ENCODE measurements at places on chromosomes 4 and X.

DNA sequence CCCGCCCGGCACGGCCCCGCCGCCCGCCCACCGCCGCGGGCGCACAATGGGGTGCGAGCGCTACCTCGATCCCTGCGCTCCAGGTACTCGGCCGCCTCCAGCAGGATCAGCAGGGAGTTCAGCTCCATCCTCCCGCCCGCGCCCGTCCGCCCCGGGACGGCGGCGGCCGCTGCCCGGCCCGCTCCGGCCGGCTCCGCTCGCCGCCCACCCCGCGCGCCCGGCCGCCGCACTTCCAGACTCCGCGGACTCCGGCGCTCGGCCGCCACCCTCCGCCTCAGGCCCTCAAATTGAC lies at the start of gene MXD4:
Gene MXD4, minus strand, starts transcription at position 257 of the 292 bp plus-strand sequence. Its CDS starts 129 bp downstream, at position 128.
- no peak for DNase-seq

GRCh38 chr4:102399021-102399420 lies 53.7 kb upstream of the SLC39A8 start:
- DNase-seq: no peak

DNA sequence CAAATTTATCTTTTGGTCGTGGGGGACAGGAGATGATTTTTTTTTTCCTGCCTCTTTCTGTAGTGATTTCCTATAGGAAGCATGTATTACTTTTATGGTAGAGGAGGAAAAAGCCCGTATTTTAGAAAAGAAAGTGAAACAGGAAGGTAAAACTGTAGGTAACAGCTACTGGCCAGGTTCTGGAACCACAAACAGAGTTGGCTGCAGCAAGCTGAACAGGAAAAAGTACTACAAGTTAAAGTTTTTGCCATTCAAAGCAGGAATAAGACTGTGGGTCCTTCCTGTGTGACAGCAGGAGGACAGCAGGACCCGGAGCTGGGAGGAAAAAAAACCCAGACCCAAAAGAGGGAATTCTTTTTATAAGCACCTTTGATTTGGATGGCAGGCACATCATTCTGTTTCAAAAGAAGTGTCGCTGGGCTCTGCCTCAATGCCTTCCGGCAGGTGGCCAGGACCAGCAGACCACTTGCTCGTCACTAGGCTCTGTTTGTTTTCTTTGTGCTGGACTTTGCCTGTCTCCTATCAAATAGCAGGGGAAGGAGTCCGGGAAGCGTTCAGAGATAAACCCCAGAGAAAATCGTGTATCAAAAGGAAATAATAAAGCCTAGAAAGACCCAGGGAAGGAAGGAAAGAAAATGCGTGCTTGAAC lies 277.9 kb downstream of the ADGRA3 start:
- DNase-seq: no peak

GRCh38 chr4:161133586-161134276 lies 1030.1 kb downstream of the FSTL5 start:
- no peak for DNase-seq

GRCh38 chr4:112885897-112886296 lies 163.6 kb upstream of the ANK2 start:
- DNase-seq: no peak

DNA sequence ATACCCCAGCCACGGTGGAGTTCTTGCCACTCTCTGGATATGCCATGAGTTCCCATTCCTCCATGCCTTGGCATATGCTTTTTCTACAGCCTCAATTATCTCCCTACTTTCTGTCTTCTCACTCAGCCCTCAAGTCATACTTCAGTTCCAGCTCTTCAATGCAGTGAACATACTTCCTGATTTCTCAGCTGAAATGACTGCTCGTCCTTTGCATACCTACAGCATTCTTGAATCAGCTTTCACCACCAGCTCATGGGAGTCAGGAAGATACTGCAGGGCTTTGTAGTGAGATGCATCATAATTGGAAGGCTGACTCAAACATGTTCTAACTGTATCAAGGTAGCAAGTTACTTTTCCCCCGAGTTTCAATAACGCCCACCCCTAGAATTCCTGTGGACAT lies 118.4 kb downstream of the APBB2 start:
- no peak for DNase-seq

- no peak for DNase-seq
Observed at GRCh38 chr4:122003335-122003734, 51.5 kb upstream of the TRPC3 start.

GRCh38 chr4:98851806-98852205 lies 77.1 kb downstream of the EIF4E start:
- no peak for DNase-seq

DNA sequence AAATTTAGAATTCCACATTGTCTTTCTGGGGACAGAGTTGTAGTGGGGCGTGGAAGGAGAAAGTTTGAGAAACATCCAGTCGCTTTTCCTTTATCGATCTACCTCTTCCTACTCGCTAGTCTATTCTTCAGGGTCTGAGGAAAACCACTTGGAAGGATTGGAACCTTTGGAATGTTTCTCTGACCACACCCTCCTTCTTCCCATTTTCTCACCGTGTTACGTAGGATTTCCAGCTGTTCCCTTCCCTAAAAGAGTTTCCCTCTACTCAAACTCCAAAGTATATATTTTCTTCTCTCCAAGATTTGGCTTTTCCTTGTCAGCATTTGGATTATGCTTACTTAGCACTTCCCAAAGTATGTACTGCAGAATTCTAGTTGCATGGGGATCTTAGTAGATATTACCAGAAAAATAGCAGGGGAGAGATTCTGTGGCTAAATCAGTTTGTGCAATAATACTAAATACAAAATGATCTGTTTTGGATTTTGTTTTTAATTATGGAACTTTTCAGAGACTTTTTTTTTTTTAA lies 4.9 kb downstream of the ENPEP start:
- DNase-seq: no peak

DNA sequence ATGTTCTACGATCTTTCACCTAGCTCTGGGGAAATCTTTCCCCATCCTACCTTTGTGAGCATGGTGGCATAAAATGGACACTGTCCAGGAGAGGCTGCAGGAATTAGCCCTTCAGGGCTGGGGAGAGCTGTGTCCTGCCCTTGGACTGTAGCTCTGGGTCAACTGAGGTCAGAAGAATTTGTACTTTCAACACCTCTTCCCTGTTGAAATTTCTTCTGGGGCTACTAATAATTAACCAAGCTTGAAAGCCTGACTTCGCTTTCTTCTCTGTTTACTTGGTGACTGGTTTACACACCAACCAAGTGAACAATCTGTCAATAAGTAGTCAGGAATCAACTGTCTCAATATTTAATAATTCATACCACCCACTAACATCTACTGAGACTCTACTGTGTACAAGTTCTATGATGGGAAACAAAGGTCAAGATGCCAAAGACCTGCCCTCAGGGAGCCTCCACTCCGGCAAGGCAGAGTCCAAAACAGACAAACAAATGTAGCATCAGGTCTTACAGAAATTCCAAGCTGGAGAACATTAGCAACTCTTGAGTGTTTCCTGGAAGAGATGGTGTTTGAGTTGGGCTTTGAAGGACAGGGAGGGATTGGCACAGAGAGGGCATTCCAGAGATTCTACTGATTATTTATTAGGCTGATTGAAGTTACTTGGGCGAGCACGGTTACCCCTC lies 113.1 kb downstream of the ENPP6 start:
- DNase-seq: no peak

- DNase-seq: no peak
Observed at GRCh38 chr4:66091786-66092185, 421.5 kb upstream of the EPHA5 start.

DNA sequence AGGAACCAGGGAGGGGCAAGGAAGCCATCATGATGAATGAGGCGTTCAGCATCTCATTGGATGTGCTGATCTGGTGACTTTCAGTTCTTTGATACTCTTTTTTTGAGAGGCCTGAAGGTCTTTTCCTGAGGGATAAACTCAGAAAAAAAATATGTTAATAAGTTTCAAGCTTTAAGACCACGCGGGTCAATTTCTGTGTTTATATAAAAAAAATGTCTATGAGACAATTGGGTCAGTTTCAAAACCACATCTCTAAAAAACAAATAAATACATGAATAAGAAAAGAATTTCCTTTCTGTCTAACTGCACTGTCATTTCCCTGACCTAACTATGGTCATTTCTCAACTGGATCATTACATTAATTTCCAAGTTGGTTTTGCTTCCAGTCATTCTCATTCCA lies 62.6 kb downstream of the TRIML1 start:
- no peak for DNase-seq

DNA sequence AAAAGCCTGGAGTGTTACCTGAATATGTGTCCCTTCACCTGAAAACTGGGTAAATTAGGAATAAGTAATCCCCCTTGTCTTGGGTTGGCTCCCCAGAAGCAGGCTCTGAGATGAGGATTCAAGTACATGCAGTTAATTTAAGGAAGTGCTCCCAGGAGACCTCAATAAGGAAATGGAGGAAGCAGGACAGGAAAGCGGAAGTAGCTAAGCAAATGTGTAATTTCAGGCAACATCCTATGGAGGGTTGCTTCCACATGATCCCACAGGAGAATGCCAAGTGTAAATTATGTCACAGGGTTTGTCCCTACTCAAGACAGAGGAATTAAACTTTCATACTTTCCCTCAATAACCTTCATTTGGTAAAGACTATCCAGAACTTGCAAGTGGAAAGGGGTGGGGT lies 48.1 kb upstream of the ARHGEF6 start:
- no peak for DNase-seq
